ENCODE measurements at places on chromosomes 1 and 21. TPM values are rescaled to one million over a fixed set of nuclear protein-coding genes. Genes with fewer than 3 reads are reported as not detected.

PODN gene
- total RNA-seq: not detected

ANKRD45 gene
- not detected for total RNA-seq

F5 gene
- 0.09 TPM for total RNA-seq

B3GALT6 gene
- total RNA-seq: 23.4 TPM

LPAR3 gene
- total RNA-seq: 0.23 TPM

Data from A549 treated with ZK216348 at 1 μM for 4 hours (cell line).